ENCODE measurements at places on chromosomes 12 and 14.

DNA sequence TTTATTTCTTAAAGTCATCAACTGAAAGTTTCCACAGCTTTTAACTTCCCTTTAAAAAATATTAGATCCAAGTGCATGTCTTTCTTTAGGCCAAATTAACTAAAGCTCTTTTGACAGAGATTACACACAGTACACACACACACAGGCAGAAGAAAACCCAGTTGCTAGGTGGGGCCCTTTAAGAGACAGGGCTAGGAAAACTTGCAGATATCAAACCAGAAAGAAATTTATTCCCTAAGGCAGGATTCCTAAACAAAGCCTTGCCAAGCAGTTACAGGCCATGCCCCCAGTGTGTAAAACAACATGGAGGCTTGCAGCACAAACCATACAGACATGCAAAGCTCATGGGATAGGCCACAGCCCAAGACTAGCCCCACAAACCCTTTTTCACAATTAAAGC, 123.4 kb downstream of the FSCB start:
- no peaks in the 10 kb centered on the region for H3K27me3 ChIP-seq
- DNase-seq: no peak
- no peaks in the 10 kb centered on the region for H3K4me1 ChIP-seq
- H3K27ac ChIP-seq: no peak overlapping the region
- H3K36me3 ChIP-seq: no peaks in the 10 kb centered on the region

- peaks cover 5% of the 10 kb centered on the region for H3K4me1 ChIP-seq
- no peaks in the 10 kb centered on the region for H3K27me3 ChIP-seq
- no peak for DNase-seq
- H3K27ac ChIP-seq: no peak overlapping the region
- no peaks in the 10 kb centered on the region for H3K36me3 ChIP-seq
Observed at GRCh38 chr12:14211947-14212387, 153.5 kb upstream of the ATF7IP start.

DNA sequence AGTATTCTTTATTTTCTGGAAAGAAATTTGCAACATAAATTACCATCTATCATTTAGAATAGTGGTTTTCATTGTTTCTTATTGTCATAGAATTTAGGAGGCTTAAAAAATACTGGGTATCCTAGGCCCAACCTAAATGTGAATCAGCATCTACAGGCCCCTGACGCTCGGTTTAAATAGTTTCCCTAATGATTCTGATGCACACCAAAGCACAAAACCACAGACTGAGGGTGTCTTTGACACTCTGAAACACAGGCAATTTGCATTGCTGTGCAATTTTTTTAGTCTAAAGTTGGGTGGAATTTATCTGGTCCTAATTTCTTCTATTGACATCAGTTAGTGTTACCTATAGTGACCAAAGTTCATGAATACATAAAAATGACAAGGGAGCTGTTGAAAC, 87.6 kb upstream of the SSTR1 start:
- no peak overlapping the region for H3K4me3 ChIP-seq
- H3K36me3 ChIP-seq: no peaks in the 10 kb centered on the region
- H3K4me1 ChIP-seq: peaks cover 8% of the 10 kb centered on the region
- H3K27me3 ChIP-seq: no peaks in the 10 kb centered on the region

DNA sequence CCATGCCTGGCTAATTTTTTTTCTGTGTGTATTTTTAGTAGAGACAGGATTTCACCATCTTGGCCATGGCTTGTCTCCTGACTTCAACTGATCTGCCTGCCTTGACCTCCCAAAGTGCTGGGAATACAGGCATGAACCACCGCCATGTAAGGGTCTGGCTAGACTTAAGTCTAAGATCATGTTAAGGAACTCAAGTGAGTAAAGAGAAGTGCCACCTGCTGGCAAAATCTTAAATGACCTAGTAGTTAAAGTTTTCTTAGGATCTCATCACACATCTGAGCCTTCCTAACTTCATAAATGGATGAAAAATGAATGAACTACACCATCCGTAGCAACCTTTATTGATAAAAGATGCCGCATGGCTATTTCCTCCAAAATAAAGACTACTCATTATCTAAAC, 1.7 kb upstream of the C12orf56 start:
- no peak overlapping the region for H3K27ac ChIP-seq
- H3K4me1 ChIP-seq: no peaks in the 10 kb centered on the region
- no peak for DNase-seq
- H3K27me3 ChIP-seq: peaks cover 6% of the 10 kb centered on the region
- no peaks in the 10 kb centered on the region for H3K36me3 ChIP-seq
- H3K4me3 ChIP-seq: no peak overlapping the region

Data from CD8-positive, alpha-beta memory T cell (primary cell).